ENCODE measurements at places on chromosomes 16 and 17. TPM values are rescaled to one million over a fixed set of nuclear protein-coding genes. Genes with fewer than 3 reads are reported as not detected.

Gene MKS1
- 12.5 TPM for total RNA-seq

Gene MT1H
- 0.40 TPM for total RNA-seq

Gene EVPLL
- total RNA-seq: not detected

Gene TMEM106A
- 7.8 TPM for total RNA-seq

Gene GSE1
- total RNA-seq: 32.4 TPM

Gene PLXDC1
- total RNA-seq: 2.0 TPM

DNA sequence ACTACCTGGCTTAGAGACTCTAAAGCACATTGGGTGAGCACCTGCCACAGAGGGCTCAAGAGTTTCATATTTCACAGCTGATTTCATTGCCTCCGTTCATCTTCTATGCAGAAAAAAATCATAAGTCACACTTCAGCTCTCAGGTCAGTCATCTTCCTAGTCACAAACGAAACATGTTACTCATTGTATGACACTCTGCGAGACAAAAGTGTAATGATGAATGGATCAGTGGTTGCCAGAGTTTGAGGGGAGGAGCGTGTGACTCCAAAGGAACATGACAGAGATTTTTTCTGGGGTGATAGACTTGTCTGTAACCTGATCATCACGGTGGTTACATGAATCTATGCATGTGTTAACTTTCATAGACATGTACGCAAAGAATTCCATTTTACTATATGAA, 195.2 kb upstream of the CNTNAP4 start:
- no peaks in the 10 kb centered on the region for H3K27me3 ChIP-seq
- H3K27ac ChIP-seq: no peak overlapping the region
- no peaks in the 10 kb centered on the region for H3K4me1 ChIP-seq
- H3K36me3 ChIP-seq: no peaks in the 10 kb centered on the region
- DNase-seq: no peak

DNA sequence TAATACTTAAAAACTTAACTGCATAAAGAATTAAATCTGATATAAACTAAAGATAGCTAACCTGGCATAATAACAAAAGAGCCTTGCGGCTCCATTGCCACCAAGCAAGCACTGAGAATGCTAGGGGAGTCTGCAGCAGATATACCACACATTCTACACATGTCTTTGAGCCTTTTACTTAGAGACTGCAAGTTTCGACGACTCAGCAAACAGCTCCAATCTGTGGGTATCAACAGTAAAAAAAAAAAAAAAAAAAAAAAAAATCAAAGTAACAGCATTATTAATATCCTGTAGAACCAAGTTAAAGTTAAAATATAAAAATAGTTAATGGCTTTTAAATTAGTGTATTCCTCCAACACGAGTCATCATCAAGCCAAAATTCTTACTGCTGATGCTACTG, 27.8 kb upstream of the INTS2 start:
- no peak overlapping the region for H3K4me3 ChIP-seq
- H3K27ac ChIP-seq: no peak overlapping the region
- no peak for DNase-seq

- peaks cover 30% of the 10 kb centered on the region for H3K36me3 ChIP-seq
- H3K27ac ChIP-seq: peak overlapping the region; percentile 92
- DNase-seq: peak; percentile 93
- peaks cover 55% of the 10 kb centered on the region for H3K4me1 ChIP-seq
- no peaks in the 10 kb centered on the region for H3K27me3 ChIP-seq
These were observed 4.3 kb downstream of the VAMP2 start for GRCh38 chr17:8158267-8159031.

- H3K4me1 ChIP-seq: peaks cover 41% of the 10 kb centered on the region
- no peak overlapping the region for H3K4me3 ChIP-seq
- peak; percentile 79 for DNase-seq
- H3K27me3 ChIP-seq: no peaks in the 10 kb centered on the region
- H3K27ac ChIP-seq: peak overlapping the region; percentile 82
These were observed 77.8 kb downstream of the WWP2 start for GRCh38 chr16:69839798-69840409.

GRCh38 chr17:43881181-43881580, 26.2 kb downstream of the MPP2 start:
- H3K4me1 ChIP-seq: peaks cover 21% of the 10 kb centered on the region
- H3K27ac ChIP-seq: no peak overlapping the region
- no peak for DNase-seq
- peaks cover 5% of the 10 kb centered on the region for H3K36me3 ChIP-seq

GRCh38 chr17:81529437-81529803, 1.2 kb downstream of the FSCN2 start:
- H3K36me3 ChIP-seq: no peaks in the 10 kb centered on the region
- H3K4me1 ChIP-seq: peaks cover 24% of the 10 kb centered on the region
- no peak overlapping the region for H3K4me3 ChIP-seq
- H3K27ac ChIP-seq: no peak overlapping the region
- peaks cover 43% of the 10 kb centered on the region for H3K27me3 ChIP-seq

DNA sequence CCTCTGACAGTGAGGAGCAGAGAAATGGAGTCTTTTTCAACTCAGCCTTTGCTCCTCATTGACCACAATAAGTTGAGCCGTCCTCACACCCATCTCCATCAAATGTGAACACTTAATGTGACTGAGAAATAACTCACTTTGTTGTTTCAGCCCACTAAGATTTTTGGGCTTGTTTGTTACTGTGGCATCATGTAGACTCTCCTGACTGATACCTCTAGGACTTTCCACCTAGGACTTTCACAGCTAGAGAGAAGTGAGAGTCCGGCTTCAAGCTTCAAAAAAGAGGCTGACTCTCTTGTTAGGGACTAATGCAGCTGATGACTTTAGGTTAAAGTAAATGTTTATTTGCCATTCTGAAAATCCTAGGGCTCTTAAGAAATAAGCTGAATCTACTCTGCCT, 435.0 kb downstream of the TMEM114 start:
- no peak overlapping the region for H3K27ac ChIP-seq
- no peaks in the 10 kb centered on the region for H3K4me1 ChIP-seq
- no peak for DNase-seq
- no peak overlapping the region for H3K4me3 ChIP-seq
- H3K27me3 ChIP-seq: no peaks in the 10 kb centered on the region
- no peaks in the 10 kb centered on the region for H3K36me3 ChIP-seq

- H3K4me3 ChIP-seq: no peak overlapping the region
- H3K4me1 ChIP-seq: no peaks in the 10 kb centered on the region
- no peak for DNase-seq
These were observed 99.5 kb downstream of the MYO1D start for GRCh38 chr17:32777436-32777835.

DNA sequence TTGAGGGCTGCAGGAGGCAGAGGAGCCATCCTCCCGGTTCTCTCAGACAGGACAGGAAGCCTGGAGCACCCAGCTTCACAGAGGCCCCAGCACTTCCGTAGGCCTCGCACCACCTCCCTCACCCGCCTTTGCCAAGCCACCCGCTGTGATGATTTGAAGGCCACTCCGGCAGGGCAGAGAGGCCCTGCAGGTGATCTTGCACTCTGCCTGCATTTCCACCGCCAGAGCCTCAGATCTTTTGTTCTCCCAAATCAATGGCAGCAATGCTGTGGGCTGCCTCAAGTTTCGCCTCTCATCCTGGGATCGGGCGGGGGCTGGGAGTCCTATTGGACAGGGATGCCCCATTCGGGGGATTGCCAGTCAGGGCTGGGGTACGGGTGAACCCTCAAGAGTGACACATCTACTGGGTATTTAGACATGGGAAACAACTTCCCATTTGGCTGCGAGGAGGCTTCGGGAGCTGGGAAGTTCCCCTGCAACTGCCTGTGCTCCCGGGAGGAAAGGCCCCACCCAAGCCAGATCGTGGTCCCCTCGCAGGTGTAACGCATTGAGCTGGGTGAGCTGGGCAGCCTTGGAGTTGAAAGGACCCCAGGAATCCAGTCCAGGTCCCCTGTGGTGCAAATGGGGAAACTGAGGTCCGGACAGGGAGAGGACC, 34.8 kb upstream of the PEMT start:
- H3K36me3 ChIP-seq: no peaks in the 10 kb centered on the region
- H3K27me3 ChIP-seq: peaks cover 5% of the 10 kb centered on the region
- no peak for DNase-seq
- H3K27ac ChIP-seq: no peak overlapping the region
- H3K4me1 ChIP-seq: no peaks in the 10 kb centered on the region
- no peak overlapping the region for H3K4me3 ChIP-seq

GRCh38 chr17:12918142-12918541, 99.7 kb downstream of the ELAC2 start:
- no peaks in the 10 kb centered on the region for H3K27me3 ChIP-seq
- H3K4me1 ChIP-seq: no peaks in the 10 kb centered on the region
- no peak overlapping the region for H3K4me3 ChIP-seq
- H3K27ac ChIP-seq: no peak overlapping the region
- H3K36me3 ChIP-seq: no peaks in the 10 kb centered on the region

GRCh38 chr17:77645072-77646045, 313.1 kb upstream of the TNRC6C start:
- H3K4me3 ChIP-seq: no peak overlapping the region
- H3K27ac ChIP-seq: no peak overlapping the region
- H3K27me3 ChIP-seq: peaks cover 22% of the 10 kb centered on the region
- peaks cover 18% of the 10 kb centered on the region for H3K4me1 ChIP-seq
- H3K36me3 ChIP-seq: no peaks in the 10 kb centered on the region

DNA sequence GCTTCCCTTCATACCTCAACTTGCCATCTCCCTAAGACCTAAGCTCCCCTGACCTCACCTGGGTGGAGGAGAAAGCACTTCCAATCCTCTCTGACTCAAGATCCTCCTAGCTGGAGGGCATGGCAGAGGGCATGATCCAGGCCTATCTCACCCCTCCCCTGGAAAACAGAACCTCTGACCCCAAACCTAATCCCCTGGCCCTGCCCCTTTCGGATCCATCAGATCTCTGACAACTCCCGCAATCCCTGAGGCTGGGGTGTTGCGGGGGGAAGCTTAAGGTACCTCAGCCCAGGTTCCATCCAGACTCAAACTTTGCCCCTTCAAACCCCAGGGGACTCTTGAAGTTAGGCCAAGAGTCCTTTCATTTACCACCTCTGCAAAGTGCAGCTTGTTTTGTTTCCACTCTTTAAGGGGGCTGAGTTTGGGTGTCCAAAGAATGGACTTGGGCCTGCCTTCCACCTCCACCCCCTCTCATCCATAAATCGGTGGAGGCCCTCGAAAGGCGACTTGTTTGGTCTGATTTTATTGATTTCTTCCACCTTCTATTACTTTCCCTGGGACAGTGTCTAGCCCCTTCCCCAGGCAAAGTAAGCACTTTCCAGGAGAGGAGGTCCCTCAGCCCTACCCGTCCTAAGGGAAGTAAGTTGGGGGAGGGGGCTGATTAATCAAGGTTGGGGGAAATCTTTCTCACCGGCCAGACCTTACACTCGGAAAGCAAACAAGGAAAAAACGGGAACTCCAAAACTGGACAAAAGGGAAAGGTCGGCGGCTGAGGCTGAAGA, 2.6 kb downstream of the EPOP start:
- no peak overlapping the region for H3K27ac ChIP-seq
- H3K36me3 ChIP-seq: no peaks in the 10 kb centered on the region
- peaks cover 7% of the 10 kb centered on the region for H3K4me1 ChIP-seq
- no peak overlapping the region for H3K4me3 ChIP-seq
- peaks cover 89% of the 10 kb centered on the region for H3K27me3 ChIP-seq

- DNase-seq: no peak
- peaks cover 10% of the 10 kb centered on the region for H3K36me3 ChIP-seq
- H3K4me3 ChIP-seq: no peak overlapping the region
- H3K27me3 ChIP-seq: no peaks in the 10 kb centered on the region
- peaks cover 41% of the 10 kb centered on the region for H3K4me1 ChIP-seq
These were observed 114.5 kb upstream of the CHMP6 start for GRCh38 chr17:80876950-80877728.

DNA sequence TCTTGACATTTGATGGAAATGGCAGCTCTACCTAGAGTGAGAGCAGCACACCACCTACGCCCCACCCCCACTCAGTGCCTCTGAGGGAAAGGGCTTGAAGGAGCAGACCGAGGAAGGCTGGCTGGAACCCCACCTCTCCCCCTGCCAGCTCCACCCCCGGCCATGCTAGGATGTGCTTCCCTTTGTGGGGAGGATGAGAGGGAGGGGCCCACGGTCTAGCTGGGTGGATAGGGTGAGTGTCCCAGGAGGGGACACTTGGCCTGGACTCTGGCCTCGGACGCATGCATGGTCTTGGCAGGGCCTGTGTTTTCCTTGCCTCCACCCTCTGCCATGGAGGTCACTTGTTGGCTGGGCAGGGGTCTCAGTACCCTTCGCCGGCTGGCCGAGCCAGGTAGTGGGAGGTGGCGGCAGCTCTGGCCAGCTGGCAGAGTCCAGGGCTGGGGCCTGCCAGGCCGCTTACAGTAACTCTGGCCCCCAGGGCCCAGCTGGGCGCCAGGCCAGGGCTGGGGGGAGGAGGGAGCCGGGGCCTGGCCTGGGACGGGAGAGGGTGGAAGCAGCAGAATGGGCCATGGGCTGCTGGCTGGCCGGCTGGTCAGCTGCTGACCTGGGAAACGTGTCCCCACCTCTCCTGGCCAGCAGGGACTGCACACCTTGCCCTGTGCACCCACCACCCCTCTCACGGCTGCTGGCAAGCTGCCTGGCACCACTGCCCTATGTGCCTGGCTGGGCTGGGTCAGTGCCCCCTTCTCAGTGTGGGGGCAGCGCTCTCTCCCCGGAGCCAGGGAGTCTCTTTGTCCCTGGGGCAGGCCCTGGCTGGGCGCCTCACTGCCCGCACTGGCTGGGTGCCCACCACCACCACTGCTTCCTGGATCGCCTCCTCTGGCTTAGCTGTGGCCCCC, 23.0 kb downstream of the RARA start:
- H3K4me3 ChIP-seq: no peak overlapping the region
- H3K27me3 ChIP-seq: no peaks in the 10 kb centered on the region
- H3K27ac ChIP-seq: peak overlapping the region; percentile 76
- peaks cover 86% of the 10 kb centered on the region for H3K4me1 ChIP-seq
- peak; percentile 95 for DNase-seq
- peaks cover 42% of the 10 kb centered on the region for H3K36me3 ChIP-seq

- no peak for DNase-seq
- H3K36me3 ChIP-seq: no peaks in the 10 kb centered on the region
- H3K27me3 ChIP-seq: peaks cover 9% of the 10 kb centered on the region
These were observed 3.8 kb upstream of the TMC7 start for GRCh38 chr16:18979936-18980335.

- no peaks in the 10 kb centered on the region for H3K36me3 ChIP-seq
- no peak for DNase-seq
- H3K4me3 ChIP-seq: no peak overlapping the region
- H3K27ac ChIP-seq: no peak overlapping the region
- no peaks in the 10 kb centered on the region for H3K4me1 ChIP-seq
- peaks cover 6% of the 10 kb centered on the region for H3K27me3 ChIP-seq
These were observed 91.5 kb upstream of the NLRP1 start for GRCh38 chr17:5675625-5676421.

GRCh38 chr16:79662122-79662521, 61.6 kb upstream of the MAF start:
- no peaks in the 10 kb centered on the region for H3K27me3 ChIP-seq
- peaks cover under 1% of the 10 kb centered on the region for H3K4me1 ChIP-seq
- no peak for DNase-seq
